ENCODE measurements at places on chromosomes 7 and 10.

- no peak for DNase-seq
Observed at GRCh38 chr7:131570401-131570800, 14.0 kb upstream of the PODXL start.

GRCh38 chr10:46216836-46217751 lies 69.7 kb upstream of the ANTXRL start:
- DNase-seq, result no peak

- DNase-seq, result no peak
Observed at GRCh38 chr10:132497861-132498561, 39.6 kb upstream of the INPP5A start.

- DNase-seq, result no peak
Observed at GRCh38 chr10:44209811-44210210, 175.1 kb downstream of the CXCL12 start.

- no peak for DNase-seq
Observed at GRCh38 chr7:77339726-77340125, 76.4 kb downstream of the GSAP start.

- no peak for DNase-seq
Observed at GRCh38 chr7:103127006-103127405, 21.9 kb downstream of the NAPEPLD start.

DNA sequence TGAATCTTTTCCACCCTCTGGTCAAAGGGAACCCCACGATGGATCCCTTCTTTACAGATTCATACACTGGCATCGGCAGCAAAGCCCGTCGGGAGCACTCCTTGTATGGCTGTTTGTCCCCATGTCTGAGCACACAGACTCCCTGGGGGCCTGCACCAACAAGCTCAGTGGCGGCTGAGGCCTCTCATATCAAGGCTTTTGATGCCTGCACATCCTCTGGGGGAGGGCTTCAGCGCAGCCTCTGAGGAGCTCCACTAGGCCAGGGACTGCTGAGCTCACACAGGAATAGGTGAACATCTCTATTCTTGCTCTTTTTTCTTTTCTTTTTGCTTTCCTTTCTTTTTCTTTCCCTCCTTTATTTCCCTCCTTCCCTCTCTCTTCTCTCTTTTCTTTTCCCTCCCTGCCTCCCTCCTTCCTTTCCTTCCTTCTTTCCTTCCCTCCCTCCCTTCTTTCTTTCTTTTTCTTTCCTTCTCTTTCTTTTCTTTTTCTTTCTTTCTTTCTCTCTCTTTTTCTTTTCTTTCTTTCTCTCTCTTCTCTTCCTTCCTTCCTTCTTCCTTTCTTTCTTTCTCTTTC lies 174.6 kb downstream of the CCDC3 start:
- DNase-seq, result no peak

DNA sequence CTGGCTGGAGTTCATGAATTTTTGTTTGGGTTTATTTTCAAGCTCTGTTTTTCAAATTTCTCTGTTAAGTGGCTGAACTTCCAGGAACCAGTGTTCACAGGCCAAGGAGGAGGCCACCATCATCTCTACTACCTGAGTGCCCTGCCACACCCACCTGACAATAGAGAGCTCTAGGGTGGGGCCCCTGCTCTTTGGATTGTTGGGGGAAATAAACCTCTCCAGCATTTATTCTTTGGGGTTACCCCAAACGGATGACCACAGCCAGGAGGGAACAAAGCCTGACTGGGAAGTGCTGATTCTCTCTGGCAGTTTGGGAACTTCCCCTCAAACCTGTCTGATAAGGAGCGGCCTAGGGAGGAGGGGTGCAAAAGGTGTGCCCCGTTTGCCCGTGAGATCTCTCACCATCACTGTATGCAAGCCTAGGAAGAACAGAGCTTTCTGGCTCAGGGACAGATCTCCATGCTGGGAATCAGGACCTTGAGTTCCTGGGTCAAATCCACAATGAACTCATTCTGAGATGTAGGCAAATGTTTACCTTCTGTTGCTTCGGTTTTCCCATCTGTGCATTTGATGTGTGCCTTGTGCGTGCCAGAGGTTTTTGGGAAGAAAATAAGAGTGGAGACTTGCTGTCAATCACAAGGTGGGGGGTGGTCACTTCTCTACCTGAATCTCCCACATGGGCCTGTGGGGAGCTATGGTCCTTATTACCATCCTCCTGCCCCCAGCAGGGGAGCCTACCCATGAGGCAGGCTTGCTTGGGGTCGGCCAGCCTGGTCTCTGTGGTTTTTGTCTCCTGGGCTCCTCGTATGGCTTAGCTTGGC lies 27.7 kb upstream of the PDCD4 start:
- DNase-seq, result no peak

DNA sequence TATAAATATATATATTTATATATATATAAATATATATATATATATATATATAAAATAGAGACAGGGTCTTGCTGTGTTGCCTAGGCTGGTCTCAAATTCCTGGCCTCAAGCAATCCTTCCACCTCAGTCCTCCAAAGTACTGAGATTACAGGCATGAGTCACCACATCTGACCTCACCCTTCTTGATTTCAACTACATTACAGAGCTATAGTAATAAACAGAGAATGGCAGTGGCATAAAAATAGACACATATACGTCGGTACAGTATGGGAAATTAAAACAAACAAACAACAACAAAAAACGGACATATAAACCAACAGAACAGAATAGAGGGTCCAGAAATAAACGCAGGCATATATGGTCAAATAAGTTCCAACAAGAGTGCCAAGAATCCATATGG lies 77.6 kb upstream of the PPP1R3A start:
- DNase-seq, result no peak

DNA sequence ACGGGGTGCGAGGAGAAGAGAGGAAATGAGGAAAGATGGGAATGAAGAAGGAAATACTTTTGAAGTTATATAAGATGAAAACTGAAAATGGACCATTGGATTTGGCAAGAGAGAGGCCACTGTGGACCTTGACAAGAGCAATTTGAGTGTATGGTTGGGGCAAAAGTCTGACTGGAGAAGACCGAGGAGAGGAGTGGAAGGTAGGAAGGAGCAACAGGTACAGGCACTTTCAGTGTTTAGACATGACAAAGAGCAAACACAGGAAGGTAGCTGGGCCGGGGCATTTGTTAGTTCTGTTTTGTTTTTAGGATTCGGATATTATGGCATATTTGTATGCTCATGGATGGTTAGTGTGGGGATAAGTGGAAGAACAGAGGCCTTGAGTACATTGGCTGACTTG lies 99.4 kb downstream of the TAF3 start:
- DNase-seq, result no peak

- DNase-seq, result no peak
Observed at GRCh38 chr10:128751284-128751683, 625.1 kb upstream of the MKI67 start.

Data from GM18507 (cell line).